CD8-positive, alpha-beta memory T cell (primary cell): ENCODE measurements at places on chromosomes 11 and 22. TPM values are rescaled to one million over a fixed set of nuclear protein-coding genes. Genes with fewer than 3 reads are reported as not detected.

DNA sequence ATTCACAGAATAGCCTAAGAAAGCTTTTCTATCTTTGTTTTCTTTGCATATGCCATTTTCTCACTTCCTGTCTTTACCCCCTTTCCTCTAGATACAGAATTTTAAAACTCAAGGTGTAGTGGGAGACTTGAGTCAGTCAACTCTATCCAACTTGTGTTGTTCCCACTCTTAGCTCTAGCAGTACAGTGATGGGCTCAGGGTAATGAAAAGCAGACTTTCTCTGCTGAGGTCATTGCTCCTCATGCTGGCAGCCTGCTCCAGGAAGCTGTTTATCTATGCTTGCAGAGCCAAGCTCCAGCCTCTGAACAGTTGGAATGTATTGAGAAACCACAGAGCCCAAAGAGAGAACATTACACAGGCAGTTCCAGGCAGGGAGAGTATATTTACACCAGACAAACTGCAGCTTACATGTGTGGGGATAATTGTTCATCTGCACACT is 68.1 kb downstream of the CSTPP1 start:
- H3K4me3 ChIP-seq = no peak overlapping the region
- no peaks in the 10 kb centered on the region for H3K27me3 ChIP-seq
- H3K27ac ChIP-seq = no peak overlapping the region
- no peaks in the 10 kb centered on the region for H3K4me1 ChIP-seq

GRCh38 chr11:72777755-72778278 is 16.0 kb downstream of the STARD10 start:
- no peaks in the 10 kb centered on the region for H3K27me3 ChIP-seq
- peaks cover 21% of the 10 kb centered on the region for H3K4me1 ChIP-seq
- H3K4me3 ChIP-seq = no peak overlapping the region
- DNase-seq = no peak
- no peaks in the 10 kb centered on the region for H3K36me3 ChIP-seq
- peak overlapping the region; percentile 79 for H3K27ac ChIP-seq

DNA sequence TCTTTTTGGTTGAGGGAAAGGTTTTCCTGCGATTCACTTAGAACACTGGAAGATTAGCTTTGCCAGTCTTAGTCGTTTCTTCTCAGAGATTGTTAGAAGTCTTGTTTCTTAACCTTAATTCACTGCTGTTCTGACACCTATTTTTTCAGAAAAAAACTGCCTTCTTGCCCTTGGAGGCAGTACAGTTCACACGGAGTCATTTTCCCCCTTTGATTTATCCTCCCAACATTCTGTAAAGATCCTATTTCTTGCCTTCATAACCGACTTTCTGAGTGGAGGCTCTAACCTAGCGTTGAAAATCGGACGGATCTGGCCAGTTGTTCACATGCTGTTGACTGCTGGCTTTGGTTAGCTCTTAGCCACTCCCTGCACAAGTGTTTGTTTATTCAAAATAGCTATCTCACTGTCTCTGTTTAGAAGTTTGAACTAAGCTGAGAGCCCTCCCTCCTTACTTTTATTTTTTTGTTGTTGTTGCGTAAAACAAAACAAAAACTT is 737 bp downstream of the BCL2L13 start:
- H3K27me3 ChIP-seq = no peaks in the 10 kb centered on the region
- no peak for DNase-seq

GRCh38 chr22:25654676-25655075 is 87.3 kb upstream of the MYO18B start:
- H3K27me3 ChIP-seq = no peaks in the 10 kb centered on the region
- H3K36me3 ChIP-seq = no peaks in the 10 kb centered on the region
- H3K4me1 ChIP-seq = no peaks in the 10 kb centered on the region

DNA sequence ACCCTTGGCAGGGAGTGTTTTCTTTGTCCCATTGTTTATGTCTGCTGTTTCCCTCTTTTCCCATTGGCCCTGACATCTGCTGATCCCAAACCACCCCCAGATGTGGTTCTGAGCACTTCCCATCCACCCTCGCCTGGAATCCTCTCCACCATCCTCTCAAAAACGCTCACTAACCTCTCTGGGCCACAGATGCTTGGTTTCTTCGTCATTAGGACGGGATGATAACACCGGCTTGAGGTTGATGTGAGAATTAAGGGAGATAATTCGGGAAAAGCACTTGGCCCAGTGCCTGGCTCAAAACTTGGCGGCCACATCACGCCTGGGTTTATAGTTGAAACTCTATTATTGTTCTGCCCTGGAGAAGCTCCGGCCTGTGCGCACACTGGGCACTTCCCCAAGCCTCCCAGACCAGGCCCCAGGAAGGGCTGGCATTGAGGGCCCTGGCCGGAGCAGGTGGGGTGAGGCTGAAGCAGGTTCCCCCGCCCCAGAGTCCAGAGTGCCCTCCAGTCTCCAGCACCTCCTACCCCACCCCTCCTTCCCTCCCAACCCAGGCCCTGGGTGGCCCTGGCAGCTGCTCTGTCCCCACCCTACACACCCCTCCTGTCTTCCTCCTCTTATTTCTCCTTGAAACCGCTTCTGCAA is 63.7 kb downstream of the CYTH4 start:
- H3K4me1 ChIP-seq = no peaks in the 10 kb centered on the region
- no peaks in the 10 kb centered on the region for H3K36me3 ChIP-seq
- no peaks in the 10 kb centered on the region for H3K27me3 ChIP-seq
- H3K27ac ChIP-seq = no peak overlapping the region
- no peak for DNase-seq

- H3K27me3 ChIP-seq = no peaks in the 10 kb centered on the region
- peaks cover 20% of the 10 kb centered on the region for H3K36me3 ChIP-seq
- H3K27ac ChIP-seq = no peak overlapping the region
- no peaks in the 10 kb centered on the region for H3K4me1 ChIP-seq
Observed at GRCh38 chr11:1472180-1473005, 14.2 kb downstream of the MOB2 start.

DNA sequence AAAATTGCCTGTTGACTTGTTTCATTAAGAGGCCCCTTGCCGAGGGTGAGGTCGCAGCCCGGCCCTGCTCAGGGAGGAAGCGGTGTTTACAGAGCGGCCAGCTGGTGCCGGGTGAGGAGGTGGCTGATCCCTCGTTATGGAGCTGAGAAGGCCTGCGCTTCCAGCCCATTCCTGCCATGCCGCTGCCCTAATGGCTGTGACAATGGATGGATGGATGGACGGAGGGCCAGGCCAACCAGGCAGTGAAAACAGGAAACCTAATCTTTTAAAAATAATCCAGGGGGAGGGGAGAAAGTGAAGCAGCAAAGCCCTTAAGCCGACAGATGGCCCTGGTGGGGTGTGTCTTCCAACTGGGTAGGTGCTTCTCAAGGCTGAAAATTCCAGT is 38.5 kb downstream of the BCR start:
- H3K4me1 ChIP-seq = peaks cover 99% of the 10 kb centered on the region
- H3K4me3 ChIP-seq = peak overlapping the region; percentile 30
- no peaks in the 10 kb centered on the region for H3K27me3 ChIP-seq

DNA sequence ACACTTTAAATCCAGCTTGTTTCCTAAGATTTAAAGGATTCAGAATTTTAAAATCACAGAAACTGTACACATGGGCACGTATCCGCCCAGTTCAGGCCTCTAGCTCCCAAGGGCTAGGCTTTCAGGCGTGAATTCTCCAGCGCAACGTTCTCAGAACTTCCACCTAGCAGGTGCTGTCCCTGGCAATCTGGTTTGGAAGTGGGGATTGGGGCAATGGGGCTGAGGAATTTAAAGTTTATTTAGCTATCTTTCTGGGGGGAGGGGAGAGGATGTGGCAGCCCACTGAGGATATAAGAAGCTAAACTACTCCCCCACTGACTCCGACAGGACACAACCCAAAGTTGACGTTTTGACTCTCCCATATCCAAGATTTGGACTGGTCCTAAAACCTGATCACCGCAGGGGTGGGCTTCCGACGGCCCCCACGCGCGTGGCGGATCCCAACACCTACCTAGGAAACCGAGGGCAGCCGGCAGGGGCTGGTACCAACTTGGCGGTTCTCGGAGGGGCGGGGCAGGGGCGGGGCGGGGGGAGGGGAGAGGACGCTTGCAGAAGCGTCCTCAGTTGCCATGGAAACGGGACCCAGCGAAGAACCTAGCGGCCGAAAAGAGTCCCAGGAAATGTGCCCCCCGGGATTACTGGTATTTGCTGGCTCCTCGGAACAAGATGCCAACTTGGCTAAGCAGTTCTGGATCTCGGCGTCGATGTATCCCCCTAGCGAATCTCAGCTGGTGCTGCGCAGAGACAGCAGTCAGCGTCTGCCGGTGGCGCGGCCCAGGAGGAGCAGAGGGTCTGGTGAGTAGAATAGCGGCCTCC is at the start of gene HOATZ:
Gene HOATZ (plus strand): TSS at position 563 of the 816 bp plus-strand sequence. CDS start 7 bp downstream, at position 570.
- H3K4me1 ChIP-seq = no peaks in the 10 kb centered on the region
- H3K36me3 ChIP-seq = no peaks in the 10 kb centered on the region
- no peak for DNase-seq
- H3K4me3 ChIP-seq = no peak within 1 kb of the TSS
- peaks cover 15% of the 10 kb centered on the region for H3K27me3 ChIP-seq

- no peaks in the 10 kb centered on the region for H3K27me3 ChIP-seq
- no peak overlapping the region for H3K27ac ChIP-seq
- no peaks in the 10 kb centered on the region for H3K36me3 ChIP-seq
- no peaks in the 10 kb centered on the region for H3K4me1 ChIP-seq
- no peak for DNase-seq
Observed at GRCh38 chr22:33381531-33382406, 323.6 kb upstream of the SYN3 start.

DNA sequence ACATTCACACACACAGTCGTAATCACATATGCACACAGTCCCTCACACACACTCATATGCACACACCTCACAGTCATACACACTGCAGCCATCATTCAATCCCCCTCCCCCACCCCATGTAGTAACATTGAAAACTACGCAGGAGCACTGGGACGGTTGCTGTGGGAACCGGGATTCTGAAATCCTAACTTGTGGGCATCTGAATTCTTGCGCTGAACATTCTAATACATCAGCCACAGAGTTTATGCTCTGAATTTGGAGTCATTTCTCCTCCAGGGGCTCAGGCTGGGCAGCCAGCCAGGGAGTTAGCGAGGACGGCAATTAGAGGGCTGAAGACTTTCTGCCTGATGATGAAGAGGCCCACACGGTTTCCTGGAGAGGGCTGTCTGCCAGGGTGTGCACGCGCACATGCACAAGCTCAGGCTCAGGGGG is 32.7 kb downstream of the CD6 start:
- peak overlapping the region; percentile 32 for H3K4me3 ChIP-seq
- peaks cover 60% of the 10 kb centered on the region for H3K4me1 ChIP-seq
- no peaks in the 10 kb centered on the region for H3K27me3 ChIP-seq

DNA sequence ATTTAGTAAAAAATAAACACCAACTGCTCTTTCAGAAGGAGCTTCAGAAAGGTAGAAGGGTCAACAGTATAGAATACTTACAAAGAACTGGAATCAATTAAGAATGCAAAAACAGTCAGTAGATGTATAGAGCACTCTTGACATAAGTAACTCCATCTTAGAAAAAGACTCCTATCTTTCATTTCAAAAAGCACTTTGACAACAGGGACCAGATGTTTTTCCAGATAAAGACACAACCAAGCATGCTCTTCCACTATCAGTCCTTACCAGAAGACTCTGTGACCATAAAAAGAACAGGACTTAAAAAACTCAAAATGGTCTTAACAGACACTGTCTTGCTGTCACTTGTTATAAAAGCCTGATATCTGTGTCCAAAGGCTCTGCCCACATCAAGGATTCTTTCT is 5.2 kb downstream of the SLC25A17 start:
- peak overlapping the region; percentile 13 for H3K27ac ChIP-seq
- H3K36me3 ChIP-seq = no peaks in the 10 kb centered on the region

- H3K4me3 ChIP-seq = no peak overlapping the region
- no peak for DNase-seq
- H3K27ac ChIP-seq = no peak overlapping the region
- no peaks in the 10 kb centered on the region for H3K27me3 ChIP-seq
Observed at GRCh38 chr11:90747057-90747456, 524.2 kb upstream of the CHORDC1 start.

DNA sequence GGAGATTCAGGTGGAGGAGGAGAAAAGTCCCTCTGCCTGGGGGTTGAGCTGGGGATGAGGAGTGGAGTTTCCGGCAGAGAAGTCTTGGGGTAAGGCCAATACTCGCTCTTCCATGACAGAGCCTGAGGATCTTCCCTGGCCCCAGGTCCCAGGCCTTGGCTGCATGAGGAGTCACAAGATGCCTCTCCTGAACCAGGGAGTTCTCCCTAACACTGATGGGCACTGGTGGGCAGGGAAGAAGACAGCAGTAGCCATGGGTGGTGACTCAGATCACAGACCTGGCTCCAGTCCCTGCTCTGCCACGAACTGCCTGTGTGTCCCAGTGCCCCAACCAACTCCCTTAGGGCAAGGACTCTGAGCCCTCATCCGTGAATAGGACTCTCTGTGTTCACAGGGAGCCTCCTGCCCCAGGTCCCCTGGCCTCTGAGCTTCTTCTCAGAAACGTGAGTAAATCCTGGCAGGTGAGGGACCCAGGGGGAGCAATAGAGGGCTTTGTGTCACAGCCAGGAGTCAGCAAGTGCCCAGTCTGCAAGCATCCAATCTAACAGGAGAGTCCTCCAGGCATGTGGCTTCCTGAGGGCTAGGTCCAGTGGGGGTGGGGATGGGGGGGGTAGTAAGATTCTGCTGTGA is 45.5 kb upstream of the FTH1 start:
- H3K27me3 ChIP-seq = no peaks in the 10 kb centered on the region
- H3K27ac ChIP-seq = peak overlapping the region; percentile 47
- no peak overlapping the region for H3K4me3 ChIP-seq
- H3K36me3 ChIP-seq = no peaks in the 10 kb centered on the region

- H3K27ac ChIP-seq = no peak overlapping the region
- no peak overlapping the region for H3K4me3 ChIP-seq
- H3K27me3 ChIP-seq = no peaks in the 10 kb centered on the region
- DNase-seq = no peak
- H3K36me3 ChIP-seq = no peaks in the 10 kb centered on the region
Observed at GRCh38 chr11:40027720-40028119, 1431.7 kb downstream of the LRRC4C start.

DNA sequence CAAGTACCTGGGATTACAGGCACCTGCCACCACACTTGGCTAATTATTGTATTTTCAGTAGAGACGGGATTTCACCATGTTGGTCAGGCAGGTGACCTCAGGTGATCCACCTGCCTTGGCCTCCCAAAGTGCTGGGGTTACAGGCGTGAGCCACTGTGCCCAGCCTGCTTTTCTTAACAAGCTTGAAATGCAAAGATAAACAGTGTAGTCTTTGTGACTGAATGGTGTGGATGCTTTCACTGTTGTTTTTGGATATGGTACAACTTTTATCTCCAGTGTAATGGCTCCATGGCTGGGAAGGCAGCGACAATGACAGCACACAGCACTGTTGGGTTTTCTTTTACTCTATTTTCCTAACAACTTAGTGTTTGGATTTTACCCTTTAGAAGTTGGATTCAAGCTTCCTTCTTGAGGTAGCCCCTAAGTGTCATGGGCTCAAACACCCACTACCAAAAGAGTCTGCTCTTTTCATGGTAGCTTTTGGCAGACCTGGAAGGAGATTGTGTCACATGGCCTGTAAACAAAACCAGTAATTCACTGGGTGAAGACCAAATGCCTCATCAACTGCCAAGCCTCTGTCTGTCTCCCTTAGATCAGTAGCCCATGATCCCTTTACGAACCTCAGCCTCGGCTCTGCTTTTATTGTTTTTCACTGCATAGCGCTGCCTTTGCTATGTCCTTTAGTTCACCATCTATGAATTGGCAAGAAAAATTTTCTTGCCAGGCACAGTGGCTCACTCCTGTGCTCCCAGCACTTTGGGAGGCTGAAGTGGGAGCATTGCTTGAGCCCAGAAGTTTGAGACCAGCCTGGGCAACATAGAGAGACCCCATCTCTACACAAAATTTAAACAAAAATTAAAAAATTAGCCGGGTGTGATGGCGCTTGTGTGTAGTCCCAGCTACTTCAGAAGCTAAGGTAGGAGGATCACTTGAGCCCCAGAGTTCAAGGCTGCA is 6.4 kb downstream of the VPS51 start:
- H3K27ac ChIP-seq = no peak overlapping the region
- no peak overlapping the region for H3K4me3 ChIP-seq
- DNase-seq = no peak
- no peaks in the 10 kb centered on the region for H3K27me3 ChIP-seq

The ABCC8 gene
- not detected for total RNA-seq

The PSMD13 gene
- 235 TPM for total RNA-seq

The PGA4 gene
- total RNA-seq = not detected

The POU2AF2 gene
- not detected for total RNA-seq

The ZNF280A gene
- not detected for total RNA-seq

The GLYATL2 gene
- not detected for total RNA-seq
